ENCODE measurements at places on chromosomes 4 and X.

GRCh38 chrX:150163221-150163930 is 199.7 kb upstream of the MAMLD1 start:
- DNase-seq: no peak

DNA sequence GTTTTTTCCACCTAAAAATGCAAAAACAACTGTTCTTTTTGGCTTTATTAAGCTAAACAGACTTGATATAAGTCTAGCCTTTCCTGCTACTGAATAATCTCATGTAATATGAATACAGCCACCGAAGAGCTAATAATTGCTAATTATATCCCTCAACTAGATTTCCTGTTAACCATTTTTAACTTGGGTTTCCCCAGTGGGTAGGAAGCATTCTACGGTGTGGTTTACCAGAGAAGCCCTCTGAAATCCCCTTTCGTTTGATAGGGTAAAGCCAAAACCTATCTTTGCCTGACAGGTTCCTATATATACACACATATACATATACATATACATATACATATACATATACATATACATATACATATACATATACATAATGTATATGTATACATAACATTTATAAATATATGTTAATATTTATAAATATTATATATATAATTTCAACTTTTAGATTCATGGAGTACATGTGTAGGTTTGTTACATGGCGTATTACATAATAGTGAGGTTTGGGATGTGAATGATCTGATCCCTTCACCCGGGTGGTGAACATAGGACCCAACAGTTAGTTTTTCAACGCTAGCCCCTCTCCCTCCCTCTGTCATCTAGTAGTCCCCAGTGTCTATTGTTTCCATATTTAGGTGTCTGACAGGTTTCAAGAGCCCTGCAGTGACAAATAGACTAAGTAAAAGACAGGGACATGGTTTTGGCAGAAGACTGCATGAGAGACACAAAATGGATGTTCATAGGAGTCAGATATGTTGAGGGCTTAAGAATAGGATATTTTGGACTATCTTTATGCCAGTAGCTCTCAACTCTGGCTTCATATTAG is 62.4 kb downstream of the ATXN3L start:
- DNase-seq: no peak

DNA sequence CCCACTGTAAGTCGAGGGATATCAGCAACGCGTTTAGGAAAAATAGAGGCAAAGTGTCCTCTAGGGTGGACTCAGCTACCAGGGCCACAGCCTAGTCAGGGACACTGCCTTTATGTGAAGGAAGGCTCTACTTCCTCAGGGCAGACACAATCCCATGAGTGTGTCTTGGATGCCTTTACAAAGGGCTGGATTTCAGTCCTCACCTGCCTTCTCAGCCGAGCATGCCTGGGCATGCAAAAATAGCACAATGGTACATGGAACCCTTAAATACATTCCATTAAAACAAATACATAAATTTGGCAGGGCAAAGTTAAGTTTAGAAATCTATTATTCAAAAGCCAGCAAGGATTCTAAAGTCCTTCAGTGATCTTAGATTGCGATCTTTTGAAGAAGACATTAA is 51.1 kb downstream of the DMD start:
- DNase-seq: no peak

DNA sequence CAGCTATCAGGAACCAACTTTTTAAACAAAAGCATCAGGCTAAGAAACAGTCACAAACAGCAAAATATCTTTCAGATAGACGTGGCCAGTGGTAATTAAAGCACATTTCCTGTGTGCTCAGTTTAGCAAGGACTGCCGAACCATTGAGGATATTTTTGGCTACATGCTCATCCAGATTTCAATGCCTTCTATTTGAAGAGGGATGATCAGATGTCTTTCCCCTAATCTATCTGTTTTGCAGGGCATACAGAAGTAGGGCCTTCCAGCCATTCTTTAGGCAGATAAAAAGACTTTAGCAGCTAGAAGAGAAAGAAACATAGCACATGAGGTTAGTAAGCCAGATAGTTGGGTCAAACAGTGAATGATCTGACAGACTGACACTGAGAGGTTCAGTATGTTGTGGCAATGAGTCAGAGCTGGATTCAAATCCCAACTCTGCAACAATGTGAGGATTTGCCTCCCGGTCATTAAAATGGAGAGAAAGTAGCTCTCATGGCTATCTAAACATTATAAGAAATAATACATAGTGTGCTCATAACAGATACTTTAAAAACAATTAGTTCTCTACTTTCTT is 100.0 kb upstream of the PRKG2 start:
- peak; percentile 9 for DNase-seq

GRCh38 chr4:154086247-154086646 is 297.4 kb upstream of the SFRP2 start:
- DNase-seq: no peak

GRCh38 chr4:140158365-140159030 is 4.5 kb upstream of the MAML3 start:
- DNase-seq: no peak

DNA sequence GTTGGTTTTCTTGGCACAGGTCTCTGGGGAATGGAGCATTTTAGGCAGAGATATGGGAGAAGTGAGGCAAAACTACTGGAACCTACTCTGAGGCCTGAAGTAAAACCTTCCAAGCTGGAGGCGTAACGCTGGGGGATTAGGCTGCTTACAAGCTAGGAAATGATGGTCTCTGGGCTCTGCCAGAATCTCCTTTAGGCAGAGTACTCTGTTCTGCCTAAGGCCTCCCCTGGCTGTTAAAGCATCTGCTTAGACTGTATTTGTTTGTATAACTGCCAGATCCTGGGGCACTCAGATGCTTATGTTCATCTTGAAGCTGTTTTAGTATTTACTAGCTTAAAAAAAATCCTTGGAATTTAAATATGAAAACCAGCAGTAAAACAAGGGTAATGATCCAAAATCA is 822.2 kb downstream of the RPA4 start:
- no peak for DNase-seq

DNA sequence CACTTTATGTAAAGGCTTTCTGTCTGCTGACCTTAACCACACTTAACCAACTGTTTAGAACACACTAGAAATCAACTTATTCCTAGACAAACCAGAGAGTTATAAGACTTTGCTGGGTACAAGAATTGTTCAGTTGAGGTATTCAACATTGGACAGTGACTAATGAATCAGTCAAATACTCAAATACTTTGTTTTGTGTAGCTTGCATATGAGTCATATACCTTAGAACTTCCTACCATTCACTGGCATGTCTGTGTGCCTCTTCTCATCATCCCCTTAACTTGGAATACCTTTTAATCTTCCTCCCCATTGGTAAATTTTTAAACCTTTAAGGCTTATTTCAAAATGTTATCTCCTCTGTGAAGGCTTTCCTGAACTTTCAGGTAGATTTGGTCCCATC is 708.8 kb upstream of the GRIA3 start:
- DNase-seq: no peak

DNA sequence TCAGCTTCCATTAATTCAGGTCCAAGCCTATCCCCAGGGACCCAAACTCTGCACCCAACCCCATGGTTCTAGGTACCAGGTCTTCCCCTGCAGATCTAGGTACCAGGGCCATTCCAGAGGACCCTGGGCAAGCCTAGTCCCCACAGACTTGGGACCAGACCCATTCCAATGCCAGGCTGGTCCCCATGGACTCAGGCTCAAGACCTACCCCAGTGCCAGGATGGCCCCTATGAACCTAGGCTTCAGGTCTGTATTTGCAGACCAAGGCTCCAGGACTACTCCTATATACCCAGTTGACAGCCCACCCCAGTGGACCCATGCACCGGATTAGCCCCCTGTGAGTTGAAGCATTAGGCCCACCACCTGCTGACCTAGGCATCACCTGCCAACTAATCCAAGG is 8.9 kb downstream of the MTHFD2L start:
- DNase-seq: no peak

DNA sequence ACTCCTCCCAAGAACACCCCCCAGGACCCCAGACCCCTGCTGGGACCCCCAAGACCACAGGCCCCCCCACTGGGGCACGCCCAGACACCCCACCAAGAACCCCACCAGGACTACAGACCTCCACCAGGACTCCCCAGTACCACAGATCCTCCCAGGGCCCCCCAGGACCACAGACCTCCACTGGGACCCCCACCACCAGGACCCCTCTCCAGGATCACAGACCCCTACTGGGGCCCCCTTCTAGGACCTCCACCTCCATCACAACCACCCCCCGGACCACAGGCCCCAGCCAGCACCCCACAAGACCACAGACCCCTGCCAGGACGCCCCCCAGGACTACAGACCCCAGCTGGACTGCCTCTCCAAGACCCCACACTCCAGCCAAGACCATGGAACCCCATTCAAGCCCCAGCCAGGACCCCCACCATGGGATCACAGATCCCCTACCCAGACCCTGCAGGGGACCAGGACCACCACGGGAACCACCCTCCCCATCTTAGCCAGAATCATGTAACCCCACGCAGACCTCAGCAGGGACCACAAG is 855 bp upstream of the DHRSX start:
- DNase-seq: no peak

- no peak for DNase-seq
These were observed 489.8 kb upstream of the AMOT start for GRCh38 chrX:113330416-113330815.

GRCh38 chrX:68719181-68719903 is 71.9 kb downstream of the STARD8 start:
- no peak for DNase-seq

DNA sequence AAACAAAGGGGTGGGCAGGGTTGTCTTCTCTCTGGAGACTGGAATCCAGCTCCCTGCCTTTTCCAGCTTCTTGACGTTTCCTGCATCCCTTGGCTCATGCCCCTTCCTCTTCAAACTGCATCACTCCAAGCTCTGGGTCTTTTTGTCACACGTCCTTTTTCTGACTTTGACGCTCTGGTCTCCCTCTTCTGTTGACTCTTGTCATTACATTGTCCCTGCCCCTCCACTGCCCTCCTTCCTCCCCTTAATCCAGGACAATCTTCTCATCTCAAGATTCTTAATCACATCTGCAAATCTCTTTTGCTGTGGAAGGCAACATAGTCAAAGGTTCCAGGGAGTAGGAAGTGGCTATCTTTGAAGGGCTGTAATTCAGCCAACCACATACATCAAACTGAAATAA is 178.3 kb downstream of the TMA16 start:
- DNase-seq: no peak

- no peak for DNase-seq
These were observed 35.7 kb downstream of the PRKG2 start for GRCh38 chr4:81179326-81179725.

DNA sequence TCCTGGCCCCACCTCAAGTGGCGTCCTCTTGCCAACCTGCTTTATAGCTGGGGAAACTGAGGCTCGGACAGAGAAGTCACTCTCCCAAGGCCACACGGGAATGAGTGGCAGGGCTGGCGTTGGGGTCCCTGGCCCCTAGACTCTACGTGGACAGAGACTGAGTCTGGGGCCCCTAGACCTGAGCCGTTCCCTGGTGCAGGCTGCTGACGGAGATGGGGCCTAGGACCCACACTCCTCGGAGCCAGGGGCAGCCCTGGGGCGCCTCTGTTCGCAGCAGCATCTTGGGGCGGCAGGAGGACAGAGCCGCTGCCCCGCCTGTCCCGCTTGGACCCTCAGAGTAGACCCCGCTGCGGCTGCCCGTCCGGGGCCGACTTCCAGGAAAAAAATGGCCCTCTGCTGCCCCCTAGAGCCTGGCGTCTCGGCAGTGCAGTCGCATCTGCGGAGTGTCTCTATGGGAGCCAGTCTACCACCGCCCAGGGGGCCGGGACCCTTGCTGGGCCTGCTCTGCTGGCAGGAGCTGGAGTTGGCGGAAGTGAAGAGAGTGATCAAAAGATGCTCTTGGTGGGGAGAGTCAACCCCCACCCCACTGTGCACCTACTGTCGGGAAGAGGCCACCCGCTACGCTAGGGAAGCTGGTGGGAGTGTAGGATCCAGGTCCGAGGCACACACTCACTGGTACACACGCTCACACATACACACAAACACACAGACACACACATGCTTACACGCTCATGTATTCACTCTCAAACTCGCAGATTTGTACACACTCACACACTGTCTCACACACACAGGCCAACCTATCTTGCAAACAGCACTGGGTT is 220.1 kb downstream of the AFAP1 start:
- DNase-seq: no peak

DNA sequence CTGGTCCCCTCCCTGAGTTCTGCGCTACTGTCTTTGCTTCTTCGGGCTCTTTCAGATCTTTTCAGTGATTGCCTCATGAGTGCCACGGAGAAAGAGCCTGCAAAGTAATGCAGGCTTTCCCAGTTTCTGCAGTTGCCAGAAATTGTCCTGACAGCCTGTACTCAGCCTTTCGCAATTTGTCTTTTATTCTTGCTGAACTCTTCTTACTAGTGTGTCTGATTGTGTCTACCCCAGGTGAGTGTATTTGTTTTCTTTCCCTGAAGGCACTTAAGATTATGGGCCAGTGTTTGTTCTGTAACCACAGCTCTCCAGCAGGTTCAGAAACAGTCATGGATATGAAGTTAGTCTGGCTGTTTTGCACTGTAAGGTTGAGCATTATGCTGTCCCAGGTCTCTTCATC is 47.1 kb downstream of the FAM193A start:
- DNase-seq: no peak

GRCh38 chr4:16265820-16266219 is 39.5 kb upstream of the TAPT1 start:
- DNase-seq: no peak

GRCh38 chrX:119488749-119489148 is 20.5 kb downstream of the SLC25A5 start:
- no peak for DNase-seq

- no peak for DNase-seq
These were observed 138.7 kb downstream of the AFAP1 start for GRCh38 chr4:7801001-7801400.

GRCh38 chr4:183100827-183101226 is 1.8 kb downstream of the WWC2 start:
- DNase-seq: no peak

DNA sequence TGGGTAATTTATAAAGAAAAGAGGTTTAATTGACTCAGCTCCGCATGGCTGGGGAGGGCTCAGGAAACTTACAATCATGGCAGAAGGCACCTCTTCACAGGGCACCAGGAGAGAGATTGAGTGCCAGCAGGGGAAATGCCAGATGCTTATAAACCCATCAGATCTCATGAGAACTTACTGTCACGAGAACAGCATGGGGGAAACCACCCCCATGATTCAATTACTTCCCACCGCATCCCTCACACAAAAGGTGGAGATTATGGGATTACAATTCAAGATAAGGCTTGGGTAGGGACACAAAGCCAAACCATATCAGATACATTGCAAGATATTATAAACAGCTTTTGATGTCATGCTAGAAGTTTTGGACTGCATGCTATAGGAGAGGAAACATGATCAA is 204.3 kb downstream of the VEGFC start:
- DNase-seq: no peak

DNA sequence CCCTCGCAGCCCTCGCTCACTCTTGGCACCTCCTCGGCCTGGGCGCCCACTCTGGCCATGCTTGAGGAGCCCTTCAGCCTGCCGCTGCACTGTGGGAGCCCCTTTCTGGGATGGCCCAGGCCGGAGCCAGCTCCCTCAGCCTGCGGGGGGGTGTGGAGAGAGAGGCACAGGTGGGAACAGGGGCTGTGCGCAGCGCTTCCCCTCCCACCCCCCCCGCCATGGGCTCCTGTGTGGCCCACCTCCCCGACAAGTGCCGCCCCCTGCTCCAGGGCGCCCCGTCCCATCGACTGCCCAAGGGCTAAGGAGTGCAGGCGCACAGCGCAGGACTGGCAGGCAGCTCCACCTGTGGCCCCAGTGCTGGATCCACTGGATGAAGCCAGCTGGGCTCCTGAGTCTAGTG is 220.2 kb downstream of the STPG2 start:
- no peak for DNase-seq

All from amniotic stem cell (primary cell).